ENCODE measurements at places on chromosomes 5 and 9.

DNA sequence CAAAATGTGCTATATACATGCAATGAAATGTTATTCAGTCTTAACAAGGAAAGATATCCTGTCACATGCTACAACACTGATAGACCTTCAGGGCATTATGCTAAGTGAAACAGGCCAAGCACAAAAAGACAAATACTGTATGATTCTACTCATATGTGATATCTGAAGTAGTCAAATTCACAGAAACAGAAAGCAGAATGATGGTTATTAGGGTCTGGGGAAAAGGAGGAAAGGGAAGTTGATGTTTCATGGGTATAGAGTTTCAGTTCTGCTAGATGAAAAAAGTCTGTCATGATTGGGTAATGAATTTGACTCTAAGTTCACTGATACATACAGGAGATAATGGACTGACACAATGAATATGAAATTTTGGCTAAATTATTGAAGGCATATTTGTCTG, 11.2 kb upstream of the RIC1 start:
- no peak for DNase-seq

- DNase-seq = no peak
Measured at GRCh38 chr5:123164054-123164453, 75.0 kb downstream of the PRDM6 start.

DNA sequence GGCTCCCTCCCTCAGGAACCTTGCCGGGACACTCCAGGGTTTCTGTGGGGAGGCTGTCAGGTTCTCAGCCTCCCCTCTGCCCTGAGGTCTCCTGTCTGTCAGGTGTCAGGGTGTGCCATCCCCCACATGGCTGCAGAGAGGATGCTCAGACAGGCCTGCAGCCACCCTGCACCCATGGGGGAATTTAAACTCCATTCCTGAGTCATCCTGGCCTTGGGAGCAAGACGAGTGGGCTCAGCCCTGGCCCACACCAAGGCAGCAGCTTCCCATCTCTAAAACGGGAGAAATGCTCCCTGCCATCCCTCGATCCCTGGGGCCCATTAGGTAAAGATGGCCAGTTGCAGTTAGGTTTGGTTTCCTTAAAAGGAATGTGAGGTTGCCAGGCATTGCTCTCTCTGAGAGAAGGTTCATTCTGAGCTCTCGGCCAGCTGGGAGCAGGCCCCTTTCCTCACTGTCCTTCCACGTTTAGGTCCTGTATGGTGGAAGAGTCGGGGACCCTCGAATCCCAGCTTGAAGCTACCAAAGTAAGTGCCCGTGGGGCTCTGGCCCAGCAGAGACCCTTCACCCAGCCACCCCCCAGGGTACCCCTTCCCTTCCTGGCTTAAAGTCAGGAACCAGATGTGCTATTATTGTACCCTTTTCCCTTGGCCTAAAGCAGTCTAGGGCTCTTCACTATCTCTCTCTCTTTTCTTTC, 26.6 kb downstream of the DYNC2I2 start:
- DNase-seq = no peak

- DNase-seq = no peak
Measured at GRCh38 chr5:142984525-142984924, 214.3 kb downstream of the ARHGAP26 start.

DNA sequence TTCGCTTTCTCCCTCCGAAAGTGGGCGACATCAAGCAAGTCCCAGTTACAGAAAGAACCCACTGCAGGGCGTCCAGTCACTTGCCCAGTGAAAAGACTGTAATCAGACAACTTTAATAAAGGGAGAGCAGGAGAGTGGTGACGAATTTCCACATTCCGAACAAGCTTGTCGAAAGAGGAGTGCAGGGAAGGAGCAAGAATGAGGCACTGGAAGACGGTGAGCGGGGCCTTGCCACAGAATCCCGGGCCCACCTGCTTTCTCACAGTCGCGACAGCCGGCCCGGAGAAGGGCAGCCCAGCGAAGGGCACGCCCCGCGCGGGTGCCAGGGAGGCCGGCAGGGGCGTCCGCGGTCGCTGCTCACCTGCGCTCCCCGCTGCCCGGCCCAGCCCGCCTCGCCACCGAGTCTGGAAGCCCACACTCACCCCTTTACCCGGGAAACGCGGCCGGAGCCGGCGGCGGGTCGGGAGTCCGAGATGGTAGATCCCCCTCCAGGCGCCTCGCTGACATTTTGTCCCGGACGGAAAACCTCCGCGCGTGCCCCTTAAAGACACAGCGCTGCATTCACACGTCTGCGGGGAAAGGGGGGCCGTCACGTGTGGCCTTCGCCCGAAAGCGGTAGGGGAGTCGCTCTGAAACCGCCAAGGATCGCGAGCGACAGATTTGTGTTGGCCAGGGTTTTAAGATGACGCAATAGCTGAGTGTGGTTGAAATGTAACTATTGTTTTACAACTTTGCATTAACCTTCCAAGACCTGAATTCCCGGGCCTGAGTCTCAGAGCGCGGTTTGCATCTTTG, at the start of gene ZBED3:
Gene ZBED3, minus strand, starts transcription at position 597 of the 795 bp plus-strand sequence. CDS start 9,407 bp downstream, outside the sequence.
- peak; percentile 51 for DNase-seq

DNA sequence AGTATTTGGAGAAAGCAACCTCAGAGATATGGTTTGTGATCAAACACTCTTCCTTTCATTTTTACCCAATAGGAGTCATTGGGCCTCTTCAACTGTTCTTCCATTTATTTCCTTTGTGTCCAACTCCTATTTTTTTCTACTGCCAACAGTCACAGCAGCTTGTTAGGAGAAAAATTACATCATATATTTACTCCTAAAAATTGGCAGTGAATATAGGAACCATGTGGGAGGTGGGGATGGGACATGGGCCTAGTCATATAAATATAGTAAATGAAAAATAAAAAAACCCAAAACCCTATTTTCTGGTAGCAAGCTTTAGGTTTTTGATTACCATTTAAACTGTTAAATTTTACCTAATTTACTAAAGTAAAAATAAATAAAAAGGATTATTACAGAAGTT, 134.9 kb upstream of the MPDZ start:
- DNase-seq = no peak

DNA sequence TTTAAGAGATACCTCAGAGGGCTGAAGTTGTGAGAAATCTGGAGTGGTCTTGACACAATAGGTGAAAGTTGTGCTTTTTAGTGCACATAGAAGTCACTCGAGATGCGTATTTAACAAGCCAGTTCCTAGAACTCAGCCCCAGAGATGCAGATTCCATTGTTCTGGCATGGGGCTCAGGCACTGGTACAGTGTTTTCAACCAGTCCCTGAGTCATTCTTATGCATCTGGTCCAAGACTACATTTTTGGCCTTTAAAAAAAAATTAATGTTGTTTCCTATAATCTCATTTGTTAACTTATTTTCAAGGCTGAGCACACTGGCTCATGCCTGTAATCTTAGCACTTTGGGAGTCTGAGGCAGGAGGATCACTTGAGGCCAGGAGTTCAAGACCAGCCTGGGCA, 29.6 kb downstream of the PTTG1 start:
- DNase-seq = no peak

DNA sequence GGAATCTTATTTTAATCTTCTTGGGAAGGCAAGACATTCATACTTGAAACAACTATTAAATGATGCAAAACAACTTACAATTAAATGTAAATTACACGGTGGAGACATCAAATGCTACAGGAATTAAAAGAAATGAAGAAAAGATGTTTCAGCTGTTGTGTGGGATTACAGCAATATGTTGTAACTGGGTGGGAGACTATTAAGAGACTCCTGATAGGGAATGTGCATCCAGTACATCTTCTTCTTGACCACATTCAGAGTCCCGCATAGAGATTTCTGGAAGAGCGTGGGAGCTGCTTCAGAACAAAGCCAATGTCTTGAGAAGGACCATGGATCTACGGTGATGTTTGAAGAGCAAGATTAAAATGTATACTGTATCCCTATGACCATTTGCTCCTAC, 199.1 kb downstream of the PDE4D start:
- DNase-seq = no peak

DNA sequence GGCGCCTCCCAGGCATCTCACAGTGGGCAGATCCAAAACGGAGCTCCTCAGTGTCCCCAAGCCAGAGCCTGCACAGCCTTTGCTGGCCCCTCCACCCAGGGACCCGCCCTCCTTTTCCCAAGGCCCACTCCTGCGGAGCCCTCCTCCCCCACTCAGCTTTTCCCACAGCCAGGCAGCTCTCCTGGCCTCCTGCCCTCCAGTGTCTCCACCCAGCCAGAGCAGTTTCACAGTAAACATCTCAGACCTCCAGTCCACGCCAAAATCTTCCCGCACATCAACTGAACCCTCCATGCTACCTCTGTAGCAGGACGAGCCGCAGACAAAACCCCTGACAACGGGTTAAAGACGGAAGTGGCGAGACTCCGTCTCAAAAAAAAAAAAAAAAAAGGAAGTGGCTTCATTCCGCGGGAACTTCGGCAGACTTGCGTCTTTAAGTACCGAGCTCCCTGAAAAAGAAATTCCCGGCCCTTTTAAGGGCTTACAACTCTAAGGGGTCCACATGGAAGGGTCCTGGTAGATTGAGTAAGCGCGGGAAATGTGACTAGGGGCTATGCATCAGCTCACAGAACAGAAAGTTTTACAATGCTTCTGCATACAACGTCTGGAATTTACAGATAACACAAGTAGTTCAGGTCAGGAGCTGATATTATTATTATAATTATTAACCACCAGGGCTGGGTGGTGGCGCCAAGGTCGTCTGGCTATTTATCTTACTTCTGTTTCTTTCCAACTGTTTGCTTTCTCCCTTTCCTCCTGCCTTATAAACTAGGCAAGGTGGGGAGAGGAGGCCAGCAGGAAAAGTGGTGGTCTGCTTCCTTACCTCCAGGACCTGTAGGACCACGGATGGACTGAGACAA, 11.4 kb upstream of the GRIN1 start:
- no peak for DNase-seq

DNA sequence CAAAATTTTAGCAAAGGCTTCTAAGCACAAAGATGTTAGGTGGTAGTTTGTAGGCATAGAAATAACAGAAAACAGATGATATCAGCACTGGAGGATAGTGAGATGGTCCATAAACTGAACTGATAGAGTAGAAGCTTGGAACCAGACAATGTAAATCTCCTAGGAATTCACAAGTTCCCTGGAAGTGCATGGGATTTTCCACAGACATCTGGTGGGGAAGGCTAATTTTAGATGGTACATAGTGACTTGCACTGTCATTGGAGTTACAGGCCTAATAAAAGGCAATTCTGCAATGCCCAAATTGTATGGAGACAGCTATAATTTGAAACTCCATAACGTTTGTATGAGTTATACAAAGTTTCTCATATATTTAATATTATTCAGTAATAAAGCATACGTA, 653.0 kb upstream of the MEF2C start:
- no peak for DNase-seq

DNA sequence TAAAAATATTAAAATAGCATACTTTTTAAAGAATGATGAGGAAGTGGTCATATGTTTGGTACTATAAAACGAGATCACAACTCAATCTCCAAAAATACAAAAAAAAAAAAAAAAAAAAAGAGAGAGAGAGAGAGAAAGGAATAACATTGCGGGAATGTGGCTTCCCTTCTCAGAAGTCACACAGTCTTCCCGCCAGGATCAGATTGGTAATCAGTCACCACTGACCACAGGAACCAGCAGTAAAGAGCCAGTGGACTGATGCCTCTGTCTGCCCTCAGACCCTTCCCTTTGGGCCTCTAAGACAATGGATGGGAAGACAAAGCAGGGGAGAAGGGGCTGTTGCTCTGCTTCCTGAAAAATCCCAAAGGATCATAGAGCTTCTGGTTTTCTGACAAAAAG, 104.9 kb downstream of the KLHL3 start:
- DNase-seq = no peak

DNA sequence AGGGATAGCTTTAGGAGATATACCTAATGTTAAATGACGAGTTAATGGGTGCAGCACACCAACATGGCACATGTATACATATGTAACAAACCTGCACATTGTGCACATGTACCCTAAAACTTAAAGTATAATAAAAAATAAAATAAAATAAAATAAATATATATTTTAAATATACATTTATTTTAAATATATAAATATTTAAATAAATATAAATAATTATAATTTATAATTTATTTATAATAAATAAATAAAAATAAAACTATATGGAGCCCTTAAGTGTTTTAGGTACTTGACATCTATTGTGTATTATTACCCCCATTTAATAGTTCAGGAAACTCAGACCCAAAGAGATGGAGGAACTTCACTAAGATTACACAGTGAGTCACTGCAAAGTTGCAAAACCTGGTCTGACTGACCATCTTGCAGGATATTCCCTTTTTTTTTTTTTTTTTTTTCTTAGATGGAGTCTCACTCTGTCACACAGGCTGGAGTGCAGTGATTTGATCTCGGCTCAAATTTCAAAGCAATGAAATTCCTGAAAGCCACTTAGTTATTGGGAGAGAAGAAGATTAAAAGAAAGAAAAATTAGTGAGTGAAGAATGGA, 5.8 kb upstream of the C5orf52 start:
- DNase-seq = no peak

DNA sequence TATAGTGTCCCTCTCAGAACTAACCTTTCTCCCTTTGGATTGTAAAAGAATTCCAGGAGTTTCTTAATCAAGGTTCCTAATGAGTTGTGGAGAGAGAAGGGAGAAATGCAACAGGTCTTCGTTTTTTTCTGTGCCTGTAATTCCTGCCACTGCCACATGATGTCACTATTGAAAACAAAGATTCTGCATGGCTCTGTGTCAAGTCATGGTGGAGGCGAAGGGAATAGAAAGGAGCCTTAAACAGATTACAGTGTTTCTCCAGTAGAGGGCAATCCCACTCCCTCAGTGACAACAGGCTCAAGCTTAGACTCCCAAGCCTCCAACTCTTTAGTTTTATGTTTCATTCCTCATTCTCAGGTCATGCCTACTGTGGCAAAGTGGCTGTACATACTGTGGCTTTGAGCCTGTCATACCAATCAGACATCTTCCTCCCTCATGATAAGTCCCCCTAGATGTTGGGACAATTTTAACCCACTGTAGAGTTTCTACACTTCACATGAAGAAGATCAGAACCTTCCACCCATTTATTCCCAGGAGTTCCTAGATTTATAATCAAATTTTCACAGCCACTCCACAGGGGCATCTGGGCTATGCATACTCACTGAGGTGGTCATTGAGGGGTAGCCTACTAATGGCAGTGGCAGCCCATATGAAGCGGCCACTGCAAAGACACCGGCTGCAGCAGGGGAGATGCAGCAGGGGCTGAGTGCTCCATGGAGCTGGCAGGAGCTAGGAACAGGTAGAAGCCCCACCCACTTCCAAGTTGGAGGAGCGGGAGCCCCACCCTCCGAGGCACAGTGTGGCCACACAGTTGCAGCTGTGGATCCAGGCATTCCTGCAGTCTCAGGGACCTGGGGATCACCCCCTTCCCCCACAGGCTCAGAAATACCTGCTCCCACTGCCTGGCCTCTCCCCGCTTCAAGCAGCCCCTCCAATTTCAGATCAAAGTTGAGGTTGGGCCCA, 97.4 kb upstream of the TRIM32 start:
- peak; percentile 81 for DNase-seq

DNA sequence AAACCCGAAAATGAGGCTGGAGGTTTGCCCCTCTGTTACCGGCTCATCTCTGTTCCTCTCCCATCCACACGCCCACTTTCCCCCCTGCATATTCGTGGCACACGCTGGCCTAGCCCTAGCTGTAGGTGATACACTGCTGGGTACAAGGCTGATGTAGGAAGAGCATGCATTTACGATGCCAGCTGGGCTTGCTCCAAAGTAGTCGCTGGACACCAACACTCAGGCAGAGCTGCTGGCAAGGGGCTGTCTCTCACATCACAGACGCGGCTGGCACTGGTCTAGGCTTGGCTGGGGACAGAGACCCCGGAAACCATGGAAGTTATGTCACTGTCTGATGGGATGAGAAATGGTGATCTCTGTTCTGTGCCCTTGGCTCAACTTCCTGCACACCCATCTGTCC, 9.8 kb upstream of the PHYKPL start:
- no peak for DNase-seq

- no peak for DNase-seq
Measured at GRCh38 chr5:160488394-160489325, 67.0 kb downstream of the PTTG1 start.

GRCh38 chr9:10127867-10128266, 484.9 kb downstream of the PTPRD start:
- no peak for DNase-seq
